K562 (cell line): ENCODE measurements at places on chromosomes 1 and 21. TPM values are rescaled to one million over a fixed set of nuclear protein-coding genes. Genes with fewer than 3 reads are reported as not detected.

DNA sequence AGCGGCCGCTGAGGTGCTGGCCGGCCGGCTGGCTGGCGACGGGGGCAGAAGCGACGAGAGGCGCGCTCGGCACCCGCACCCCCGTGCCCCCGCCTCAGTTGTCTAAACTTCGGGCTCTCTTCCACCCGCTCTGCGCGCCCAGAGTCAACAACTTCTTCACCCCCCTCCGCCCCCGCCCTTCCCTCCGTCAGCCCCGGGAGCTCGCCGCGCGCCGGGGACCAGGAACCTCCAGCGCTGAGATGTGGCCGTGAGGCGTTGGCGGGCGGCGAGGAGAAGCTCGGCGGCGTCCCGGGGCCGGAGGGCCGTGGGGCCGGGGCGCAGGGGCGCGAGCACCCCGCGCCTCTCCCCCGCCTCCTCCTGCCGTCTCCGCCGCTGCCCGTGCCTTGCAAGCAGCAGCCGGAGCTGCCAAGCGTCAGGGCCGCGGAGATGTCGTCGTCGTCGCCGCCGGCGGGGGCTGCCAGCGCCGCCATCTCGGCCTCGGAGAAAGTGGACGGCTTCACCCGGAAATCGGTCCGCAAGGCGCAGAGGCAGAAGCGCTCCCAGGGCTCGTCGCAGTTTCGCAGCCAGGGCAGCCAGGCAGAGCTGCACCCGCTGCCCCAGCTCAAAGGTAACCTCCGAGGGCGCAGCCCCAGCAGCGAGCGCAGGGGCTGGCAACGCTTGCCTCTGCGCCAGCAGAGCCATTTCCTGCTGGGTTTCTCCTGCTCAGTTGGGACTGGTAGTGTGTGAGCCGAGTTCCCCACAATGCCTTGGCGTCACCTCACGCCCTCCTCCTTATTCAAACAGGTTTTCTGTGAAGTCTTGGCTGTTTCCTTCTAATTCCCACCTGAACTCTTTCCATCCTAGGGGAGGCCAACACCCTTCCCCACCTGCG lies 710 bp downstream of the PPP2R5A start:
- peak; percentile 72 for DNase-seq

GRCh38 chr1:8660411-8660828 lies 157.0 kb downstream of the RERE start:
- DNase-seq, result peak; percentile 25

- no peak for DNase-seq
Observed at GRCh38 chr1:167141963-167142362, 48.1 kb downstream of the STYXL2 start.

- DNase-seq, result peak; percentile 62
Observed at GRCh38 chr1:178093951-178094738, at the start of gene RASAL2. Gene RASAL2, plus strand, starts transcription at chr1:178094104. Its CDS starts 389 bp downstream, at chr1:178094493.

DNA sequence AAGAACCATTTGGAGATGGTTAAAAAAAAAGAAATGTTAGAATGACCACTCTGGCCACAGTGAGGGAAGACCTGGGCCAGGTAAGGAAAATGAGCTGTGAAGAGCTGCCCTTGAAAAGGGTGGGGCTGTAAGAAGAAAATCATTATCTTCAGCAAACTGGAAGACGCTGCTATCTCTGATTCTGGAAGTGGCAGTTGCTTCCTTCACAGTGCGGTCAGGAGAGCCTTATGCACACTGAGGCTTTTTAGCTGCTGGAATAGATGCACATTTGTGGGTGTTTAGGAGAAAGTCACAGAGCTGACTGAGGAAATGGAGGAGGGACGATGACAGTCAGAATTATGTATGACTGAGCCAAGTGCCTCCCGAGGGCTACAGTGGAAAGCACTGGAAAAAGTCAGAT lies 91.6 kb downstream of the TBX19 start:
- DNase-seq, result peak; percentile 38

GRCh38 chr1:201570181-201570885 lies 31.4 kb downstream of the NAV1 start:
- no peak for DNase-seq

DNA sequence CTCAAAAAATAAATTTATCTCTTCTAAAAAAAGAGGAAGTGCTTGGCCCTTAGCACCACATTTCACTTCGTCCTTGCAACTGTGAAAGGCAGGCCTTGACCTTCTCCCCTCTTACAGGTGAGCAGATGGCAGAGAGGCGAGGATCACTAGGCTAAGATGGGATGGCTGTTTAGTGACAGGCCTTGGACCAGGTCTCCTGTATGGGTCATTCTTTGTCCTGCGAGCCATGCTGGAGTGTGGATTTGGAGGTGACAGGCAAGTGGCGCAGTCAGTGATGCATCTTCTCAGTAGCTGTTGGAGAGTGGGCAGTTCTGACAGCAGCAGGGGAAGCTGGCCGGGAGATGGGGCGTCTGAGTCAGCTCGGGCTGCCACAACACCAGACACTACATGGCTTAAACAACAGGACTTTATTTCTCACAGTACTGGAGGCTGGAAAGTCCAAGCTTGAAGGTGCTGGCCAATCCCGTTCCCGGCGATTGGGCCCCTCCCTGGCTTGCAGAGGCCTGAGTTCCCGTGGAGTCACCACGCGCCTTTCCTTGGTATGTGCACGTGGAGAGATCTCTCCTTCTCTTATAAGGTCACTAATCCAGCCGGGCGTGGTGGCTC lies 16.5 kb downstream of the SLC27A3 start:
- no peak for DNase-seq

- no peak for DNase-seq
Observed at GRCh38 chr1:206829875-206830274, 35.5 kb upstream of the IL20 start.

DNA sequence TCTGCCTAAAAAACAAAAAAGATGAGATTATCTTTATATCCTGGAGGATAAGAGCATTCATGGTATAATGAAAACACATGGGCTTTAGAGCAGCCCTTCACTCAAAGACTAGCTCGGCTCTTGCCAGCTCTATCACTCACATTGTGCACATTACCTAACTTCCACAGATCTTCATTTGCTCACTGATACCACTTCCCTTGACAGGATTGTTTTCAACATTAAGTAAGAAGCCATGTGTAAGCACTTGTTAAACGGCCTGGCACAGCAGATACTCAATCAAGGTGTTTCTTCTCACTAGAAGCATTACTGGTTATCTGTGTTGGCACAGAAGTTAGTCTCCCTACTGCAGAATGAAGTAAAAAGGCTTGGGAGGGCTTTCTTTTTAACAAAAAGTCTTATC lies 18.7 kb downstream of the LPGAT1 start:
- no peak for DNase-seq

RIPK4 gene
- total RNA-seq, result 0.09 TPM in 1 of 2 replicates, not detected in the other

CD2 gene
- 0.16 and 0.29 TPM in 2 replicates for total RNA-seq
